Activated naive CD4-positive, alpha-beta T cell treated with Interleukin-2 at 50 U/mL for 16 hours (primary cell): ENCODE measurements at places on chromosomes 12 and 14.

- no peak for DNase-seq
These were observed 20.5 kb downstream of the NPC2 start for GRCh38 chr14:74472601-74473000.

DNA sequence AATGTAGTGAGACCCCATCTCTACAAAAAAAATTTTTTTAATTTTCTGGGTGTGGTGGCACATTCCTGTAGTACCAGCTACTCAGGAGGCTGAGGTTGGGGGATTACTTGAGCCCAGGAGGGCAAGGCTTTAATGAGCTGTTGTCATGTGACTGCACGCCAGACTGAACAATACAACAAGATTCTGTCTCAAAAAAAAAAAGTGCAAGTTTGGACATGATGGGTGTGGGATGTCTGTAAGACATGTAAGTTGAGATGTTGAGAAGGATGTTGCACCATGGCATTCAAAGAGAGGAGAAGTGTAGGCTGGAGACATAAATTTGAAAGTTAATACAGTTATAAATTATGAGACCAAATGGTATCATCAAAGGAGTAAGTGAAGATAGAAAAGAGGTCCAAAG lies 23.5 kb downstream of the YEATS4 start:
- no peak for DNase-seq

- DNase-seq: no peak
These were observed 45.5 kb downstream of the EID3 start for GRCh38 chr12:104348994-104349494.

DNA sequence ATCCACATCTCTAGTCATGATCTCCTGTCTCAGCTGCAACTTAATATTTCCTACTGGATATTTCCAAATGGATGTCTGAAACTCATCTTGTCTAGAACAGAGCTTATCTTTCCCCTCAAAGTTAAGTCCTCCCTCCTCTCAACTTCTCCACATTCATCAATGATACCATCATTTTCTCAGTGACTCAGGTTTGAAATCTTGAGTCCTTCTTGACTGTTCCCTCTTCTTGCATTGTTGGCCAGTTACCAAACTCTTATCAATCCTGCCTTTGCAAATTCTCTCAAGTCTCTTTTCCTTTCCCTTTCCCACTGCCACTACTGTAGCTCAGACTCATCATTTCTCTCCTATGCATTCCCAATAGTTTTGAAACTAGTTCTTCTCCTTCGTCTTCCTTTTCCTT lies 14.3 kb upstream of the CHURC1 start:
- no peak for DNase-seq

GRCh38 chr14:51534610-51535011 lies 117.1 kb upstream of the FRMD6 start:
- DNase-seq: no peak

- no peak for DNase-seq
These were observed 52.7 kb upstream of the ZDHHC17 start for GRCh38 chr12:76711241-76711640.

DNA sequence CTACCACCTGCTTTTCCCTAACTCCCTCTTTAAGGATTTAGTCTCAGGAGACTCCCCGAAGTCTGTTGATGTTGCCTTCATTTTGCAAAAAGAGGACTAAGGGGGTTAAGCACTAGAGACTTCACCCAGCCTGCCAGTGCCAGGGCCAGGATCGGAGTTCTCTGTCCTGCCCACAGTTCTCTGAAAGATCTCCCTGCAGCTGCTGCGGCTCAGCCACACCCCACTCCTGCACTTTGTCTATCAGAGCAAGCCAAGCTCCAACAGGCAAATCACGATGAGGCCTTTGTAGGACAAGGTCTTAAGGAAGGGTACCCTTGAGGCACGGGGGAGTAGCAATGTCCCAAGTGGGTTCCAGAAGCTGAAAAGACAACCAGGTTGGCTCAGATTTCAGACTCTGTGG lies 148.8 kb upstream of the EGLN3 start:
- no peak for DNase-seq

- DNase-seq: peak; percentile 83
These were observed at the start of gene NUDT14 for GRCh38 chr14:105180592-105181548. Gene NUDT14 (minus strand): TSS chr14:105181312. CDS start chr14:105181209, 103 bp downstream.

- no peak for DNase-seq
These were observed 306.0 kb downstream of the BCL11B start for GRCh38 chr14:98966016-98966415.

- DNase-seq: no peak
These were observed 19.9 kb downstream of the PLBD2 start for GRCh38 chr12:113378291-113378690.

- no peak for DNase-seq
These were observed 230.9 kb upstream of the LRIG3 start for GRCh38 chr12:59151243-59151642.

GRCh38 chr12:94799136-94799535 lies 148.8 kb upstream of the TMCC3 start:
- DNase-seq: no peak

GRCh38 chr12:122116707-122117535 lies 38.4 kb downstream of the MLXIP start:
- no peak for DNase-seq

GRCh38 chr14:59427653-59428580 lies 37.3 kb downstream of the GPR135 start:
- DNase-seq: no peak
